ENCODE measurements at places on chromosomes 13 and 19.

GRCh38 chr19:11019824-11020223 lies 59.0 kb downstream of the SMARCA4 start:
- no peak for DNase-seq

DNA sequence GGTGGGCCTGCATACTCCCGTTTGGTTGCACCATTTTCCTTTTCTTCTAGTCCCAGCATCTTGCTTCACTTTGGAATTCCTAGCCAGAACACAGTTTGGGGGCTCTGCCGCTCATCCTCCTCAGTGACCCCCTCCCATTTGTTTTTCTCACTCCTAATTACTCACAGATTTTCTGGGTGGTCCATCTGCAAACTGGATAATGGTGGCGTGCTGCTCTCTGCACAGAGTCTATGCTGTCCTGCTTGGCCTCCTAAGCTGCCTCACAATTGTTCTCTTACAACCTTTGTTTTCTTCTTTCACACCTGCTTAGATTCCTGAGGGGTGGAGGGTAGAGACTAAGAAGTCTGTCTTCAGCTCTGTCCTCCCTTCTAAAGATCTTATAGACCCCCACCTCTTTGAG lies 80.8 kb downstream of the SHISA2 start:
- DNase-seq, result no peak

DNA sequence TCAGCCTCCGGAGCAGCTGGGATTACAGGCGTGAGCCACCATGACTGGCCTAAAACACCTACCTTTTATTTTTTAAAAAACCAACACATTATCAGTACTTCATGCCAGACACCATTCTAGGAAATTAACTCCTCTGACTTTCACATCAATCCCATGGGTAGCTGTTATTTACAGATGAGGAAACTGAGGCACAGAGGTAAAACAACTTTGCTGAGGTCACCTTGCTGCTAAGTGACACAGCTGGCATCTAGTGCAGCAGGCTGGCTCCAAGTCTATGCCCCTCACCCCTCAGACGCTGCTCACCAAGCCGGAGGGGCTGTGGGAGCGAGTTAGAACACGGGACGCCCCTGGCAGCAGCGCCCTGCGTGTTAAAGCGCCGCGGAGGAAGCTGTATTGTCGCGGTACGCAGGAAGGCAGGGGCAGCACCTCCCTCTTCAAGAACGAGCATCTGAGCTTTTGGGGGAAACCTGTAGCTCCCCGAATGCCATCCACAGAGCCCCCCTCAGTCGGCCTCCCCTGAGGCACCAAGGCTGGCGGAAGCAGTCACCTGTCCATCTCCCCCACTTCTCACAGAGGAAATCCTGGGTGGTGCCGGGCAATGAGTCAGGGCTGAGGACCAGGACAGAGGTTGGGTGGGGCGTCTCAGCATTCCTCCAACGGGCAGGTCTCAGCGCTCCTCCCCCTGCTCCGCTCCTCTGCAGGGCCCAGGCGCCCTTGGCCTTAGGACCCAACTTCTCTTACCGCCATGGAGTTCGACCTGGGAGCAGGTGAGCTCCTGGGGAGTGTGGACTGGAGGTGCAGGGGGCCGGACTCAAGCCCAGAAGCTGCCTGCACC lies at the start of gene C19orf33:
Gene C19orf33 (plus strand): TSS at position 735 of the 835 bp plus-strand sequence. CDS start 11 bp downstream, at position 746.
- DNase-seq, result no peak

DNA sequence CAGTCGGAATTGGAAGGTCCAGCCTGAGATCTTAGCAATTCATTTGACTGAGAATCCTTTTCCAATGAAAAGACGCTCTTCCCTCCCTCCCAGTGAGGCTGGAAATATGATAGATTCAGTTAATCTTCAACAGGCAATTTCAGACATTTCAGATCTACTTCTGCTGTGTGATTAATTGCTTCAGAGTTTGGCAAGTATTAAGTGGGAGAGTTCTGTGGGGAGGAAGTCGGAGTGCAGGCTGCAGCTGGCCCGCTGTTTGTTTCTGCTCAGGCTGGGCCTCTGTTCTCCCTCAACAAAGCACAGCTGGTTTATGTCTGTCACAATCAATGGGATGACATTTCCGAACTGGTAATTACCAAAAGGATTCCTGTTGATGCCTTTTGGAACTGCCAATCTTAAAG lies 178.2 kb downstream of the NDFIP2 start:
- peak; percentile 75 for DNase-seq

GRCh38 chr19:30064771-30065494 lies 122.9 kb downstream of the URI1 start:
- DNase-seq, result no peak

- DNase-seq, result no peak
Observed at GRCh38 chr13:81745391-81745790, 1404.5 kb upstream of the SPRY2 start.

DNA sequence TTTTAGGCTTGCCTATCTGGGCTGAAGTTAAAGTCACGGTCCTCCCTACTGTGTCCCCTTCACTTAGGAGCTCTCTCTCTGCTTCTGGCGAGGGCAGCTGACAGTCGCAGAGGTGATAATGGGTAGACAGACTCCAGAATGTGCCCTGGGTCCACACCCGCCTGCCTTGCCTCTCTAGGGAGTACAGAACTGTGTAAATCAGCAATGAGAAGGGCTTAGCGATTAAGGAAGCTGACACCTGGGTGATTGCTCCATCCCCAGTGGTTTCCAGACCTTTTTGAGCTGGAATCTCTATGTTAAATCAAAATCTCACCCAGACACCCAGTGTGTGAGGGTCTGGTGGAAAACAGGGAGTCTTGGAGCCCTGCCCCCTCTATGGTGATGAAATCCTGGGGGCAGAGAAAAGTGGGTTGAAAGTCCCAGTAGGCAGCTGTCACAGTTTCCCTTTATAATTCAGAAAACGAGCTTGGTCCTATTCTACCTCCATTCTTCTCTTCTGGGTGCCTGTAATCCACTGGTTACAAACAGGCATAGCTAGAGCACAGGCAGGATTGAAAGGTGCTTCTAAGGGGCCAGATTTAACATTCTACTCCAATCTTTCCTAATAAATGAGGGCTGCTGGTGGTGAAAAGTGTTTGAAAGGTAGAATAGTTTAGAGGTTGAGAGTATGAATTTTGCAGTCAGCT lies 46.9 kb downstream of the OLFM4 start:
- DNase-seq, result no peak

DNA sequence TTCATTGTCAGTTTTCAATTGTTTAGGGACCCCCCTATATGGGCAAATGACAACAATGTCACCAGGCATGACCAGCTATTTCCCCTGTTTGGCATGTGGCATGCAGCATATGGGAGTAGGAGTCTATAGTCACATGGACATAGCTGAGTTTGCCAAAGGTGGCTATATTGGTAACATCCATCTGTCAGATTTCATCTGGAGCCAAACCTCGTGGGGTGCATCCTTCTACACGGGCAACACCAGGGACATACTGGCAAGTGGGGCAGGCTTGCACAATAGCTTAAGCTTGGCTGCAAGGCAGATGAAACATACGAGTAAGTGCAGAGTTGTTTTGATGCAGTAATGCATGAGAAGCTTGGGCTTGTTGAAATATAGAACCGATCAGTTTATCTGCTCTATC lies 24.5 kb upstream of the ZNF816 start:
- DNase-seq, result no peak

- no peak for DNase-seq
Observed at GRCh38 chr13:79522583-79522982, 41.6 kb downstream of the NDFIP2 start.

DNA sequence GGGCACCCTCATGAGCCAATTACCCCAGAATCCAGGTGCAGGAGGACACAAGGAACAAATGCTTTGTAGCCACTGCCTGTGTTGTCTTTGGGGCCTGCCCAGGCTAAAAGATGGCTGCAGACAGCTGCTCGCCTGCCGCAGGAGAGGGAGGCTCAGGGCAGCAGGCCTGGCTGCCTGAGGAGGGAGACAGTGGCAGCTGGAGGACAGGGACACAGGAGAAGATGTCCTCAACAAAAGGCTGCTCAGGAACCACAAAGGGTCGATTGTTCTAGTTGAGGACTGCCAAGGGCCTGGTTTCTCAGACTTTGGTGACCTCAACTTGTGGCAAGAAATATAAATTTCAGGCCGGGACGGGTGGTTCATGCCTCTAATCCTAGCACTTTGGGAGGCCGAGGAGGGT lies 7.6 kb downstream of the SIRT2 start:
- DNase-seq, result no peak

DNA sequence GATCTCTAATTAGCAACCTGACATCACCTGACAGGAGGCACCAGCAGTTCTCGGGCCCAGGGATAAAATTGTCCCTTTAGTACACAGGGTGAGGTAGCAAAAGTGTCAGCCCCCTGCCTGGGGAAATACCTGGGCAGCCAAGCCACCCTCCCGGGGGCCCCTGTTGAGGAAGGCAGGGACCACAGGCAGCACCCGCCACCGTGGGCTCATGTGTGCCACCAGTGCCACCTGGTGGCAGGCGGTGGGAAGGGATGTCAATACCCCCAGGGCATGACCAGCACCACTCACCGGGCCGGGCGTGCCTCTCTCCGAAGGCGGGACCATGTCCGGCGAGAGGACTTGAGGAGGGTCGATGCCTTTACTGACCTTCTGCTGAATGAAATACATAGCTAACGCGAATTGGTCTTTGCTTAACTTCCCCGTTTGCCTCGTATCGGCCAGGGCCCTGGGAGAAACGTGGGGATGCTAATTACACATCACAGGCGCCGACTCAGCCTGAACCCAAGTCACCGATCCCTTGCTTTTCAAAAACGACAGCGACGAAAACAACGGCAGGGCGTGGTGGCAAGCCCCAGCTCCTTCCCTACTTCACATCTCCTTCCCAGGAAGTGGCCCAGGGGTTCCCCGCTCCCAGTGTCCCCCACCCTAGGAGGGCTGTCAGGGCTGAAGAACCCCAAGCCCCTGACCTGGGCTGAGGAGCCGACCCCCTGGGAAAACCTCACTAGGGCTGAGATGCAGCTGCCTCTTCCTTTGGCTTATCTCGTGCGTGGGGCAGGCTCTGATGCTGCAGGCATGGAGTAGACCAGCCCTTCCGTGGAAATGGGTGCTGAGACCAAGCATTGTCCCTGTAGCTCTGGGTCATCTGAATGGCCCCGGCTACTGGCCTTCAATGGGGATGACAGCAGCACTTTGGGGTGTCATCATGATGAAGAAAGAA lies 53.8 kb downstream of the EPS15L1 start:
- DNase-seq, result peak; percentile 33

DNA sequence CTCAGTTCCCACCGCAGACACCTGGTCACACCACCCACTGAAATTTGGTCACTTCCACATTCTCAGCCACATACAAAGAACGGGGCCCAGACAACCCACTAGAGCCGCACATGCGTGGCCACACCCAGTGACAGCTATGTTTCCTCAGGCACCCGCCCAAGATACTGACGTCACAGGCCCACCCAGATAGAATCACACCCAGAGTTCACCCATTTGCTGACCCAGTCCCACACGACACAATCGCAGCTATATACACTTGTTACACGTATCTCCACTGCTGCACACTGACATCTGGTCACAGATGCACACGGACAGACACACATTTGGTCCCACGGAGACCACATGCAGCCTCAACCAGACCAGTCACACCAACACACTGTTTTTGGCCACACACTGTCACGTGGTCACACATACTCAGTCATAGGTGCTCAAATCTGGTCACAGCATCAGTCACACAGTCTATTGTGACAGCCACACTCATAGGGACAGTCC lies 2.9 kb downstream of the NUMBL start:
- DNase-seq, result no peak

- DNase-seq, result no peak
Observed at GRCh38 chr19:58479736-58480480, 3.8 kb downstream of the ZNF446 start.

GRCh38 chr13:30520571-30520970 lies 54.8 kb upstream of the HMGB1 start:
- DNase-seq, result no peak

DNA sequence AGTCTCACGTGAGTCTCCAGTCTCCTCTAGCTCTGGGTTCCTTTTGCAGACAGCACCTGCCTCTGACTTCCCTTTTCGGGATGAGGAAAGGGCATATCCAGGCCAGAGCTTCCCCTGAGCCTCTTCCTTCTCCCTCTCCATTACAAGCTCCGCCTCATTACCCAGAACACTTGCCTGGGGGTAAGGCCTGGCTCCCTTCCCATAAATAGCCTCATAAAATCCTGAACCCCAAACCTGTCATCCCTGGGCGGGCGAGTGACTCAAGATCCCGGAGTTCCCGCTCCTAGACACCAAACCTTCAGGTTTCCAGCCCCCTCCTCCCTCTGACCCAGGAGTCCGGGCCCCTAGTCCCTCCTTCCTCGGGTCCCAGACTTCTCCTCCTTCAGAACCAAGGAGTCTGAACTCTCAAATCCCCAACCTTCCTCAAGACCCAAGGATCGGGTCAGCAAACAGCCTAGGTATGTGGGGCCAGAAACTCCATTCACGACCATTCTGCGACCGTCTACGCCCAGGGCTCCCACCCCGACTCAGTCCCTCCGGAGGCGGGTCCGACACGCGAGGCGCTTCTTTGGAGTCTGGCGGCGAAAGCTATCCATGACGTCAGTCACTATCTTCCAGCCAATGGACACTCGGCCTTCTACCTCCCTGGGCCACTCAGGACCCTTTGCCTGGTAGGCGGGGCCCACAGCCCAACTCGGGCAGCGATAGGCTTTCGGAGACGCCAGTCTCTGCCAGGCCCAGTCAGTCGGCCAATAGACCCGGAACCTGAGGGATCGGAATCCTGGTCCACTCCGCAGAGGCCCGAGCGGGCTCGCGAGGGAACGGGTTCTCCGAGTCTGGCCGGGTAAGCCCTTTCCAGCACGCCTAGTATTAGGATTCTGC lies 6.5 kb upstream of the CNFN start:
- DNase-seq, result peak; percentile 100

GRCh38 chr13:67210208-67210607 lies 19.9 kb downstream of the PCDH9 start:
- no peak for DNase-seq

GRCh38 chr13:31827707-31828106 lies 88.4 kb downstream of the RXFP2 start:
- peak; percentile 3 for DNase-seq

DNA sequence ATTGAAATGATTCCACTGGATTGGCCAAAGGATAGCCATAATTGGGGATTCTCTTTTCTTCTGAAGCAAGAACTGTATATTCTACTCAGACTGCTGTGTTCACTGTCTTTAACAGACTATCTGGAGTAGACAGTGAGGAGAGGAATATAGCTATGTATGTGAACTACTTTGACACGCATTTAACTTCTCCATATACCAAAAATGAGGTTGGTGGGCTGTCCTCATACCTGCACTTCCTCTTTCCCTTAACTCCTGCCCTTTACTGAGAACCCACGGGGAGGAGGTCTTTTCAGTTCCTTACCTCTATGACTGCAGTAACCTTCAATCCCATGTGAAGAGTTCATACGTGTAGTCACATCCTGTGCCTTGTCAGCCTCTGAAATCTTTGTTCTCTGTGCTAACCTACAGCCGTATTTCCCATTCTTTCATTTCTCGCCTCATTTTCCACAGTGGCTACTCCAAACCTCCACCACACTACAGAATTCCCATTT lies 305.8 kb downstream of the MTUS2 start:
- DNase-seq, result no peak

- no peak for DNase-seq
Observed at GRCh38 chr19:19610376-19611202, 7.9 kb downstream of the PBX4 start.
